Amniotic stem cell (primary cell): ENCODE measurements at places on chromosomes 1 and 21.

GRCh38 chr21:38957575-38958322 lies 152.0 kb downstream of the ETS2 start:
- no peak for DNase-seq

DNA sequence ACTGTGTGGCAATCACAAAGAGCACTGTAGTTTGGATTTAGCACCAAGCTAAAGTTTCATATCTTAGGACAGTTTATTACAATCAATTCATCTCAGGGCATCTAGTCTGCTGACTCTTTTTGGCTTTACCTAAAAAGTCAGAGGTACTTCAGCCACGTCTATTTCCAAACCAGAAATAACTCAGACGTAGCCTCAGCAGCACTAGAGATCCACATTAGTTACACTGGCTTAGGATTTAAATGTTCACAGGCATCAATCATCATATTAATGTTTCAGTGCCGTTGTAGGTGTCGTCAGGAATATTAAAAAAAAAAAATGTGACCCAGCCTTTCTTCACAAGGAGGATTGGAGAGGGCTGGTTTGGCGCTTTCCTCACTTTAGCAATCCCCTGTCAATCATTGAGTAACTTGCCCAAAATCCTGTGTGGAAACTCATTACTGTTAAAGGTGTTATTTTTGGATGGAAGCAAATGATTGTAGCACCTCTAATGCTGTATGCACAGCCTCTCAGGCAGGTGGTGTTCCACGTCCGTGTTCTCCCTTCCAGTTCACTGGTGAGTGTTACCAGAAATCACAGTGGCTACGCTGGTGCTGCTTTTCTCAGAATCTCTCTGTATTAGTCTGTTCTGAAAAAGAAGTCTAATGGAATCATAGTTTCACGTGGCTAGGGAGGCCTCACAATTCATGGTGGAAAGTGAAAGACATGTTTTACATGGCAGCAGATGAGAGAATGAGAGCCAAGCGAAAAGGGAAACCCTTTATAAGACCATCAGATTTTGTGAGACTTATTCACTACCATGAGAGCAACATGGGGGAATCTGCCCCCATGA lies 45.4 kb downstream of the NEK7 start:
- DNase-seq: no peak

DNA sequence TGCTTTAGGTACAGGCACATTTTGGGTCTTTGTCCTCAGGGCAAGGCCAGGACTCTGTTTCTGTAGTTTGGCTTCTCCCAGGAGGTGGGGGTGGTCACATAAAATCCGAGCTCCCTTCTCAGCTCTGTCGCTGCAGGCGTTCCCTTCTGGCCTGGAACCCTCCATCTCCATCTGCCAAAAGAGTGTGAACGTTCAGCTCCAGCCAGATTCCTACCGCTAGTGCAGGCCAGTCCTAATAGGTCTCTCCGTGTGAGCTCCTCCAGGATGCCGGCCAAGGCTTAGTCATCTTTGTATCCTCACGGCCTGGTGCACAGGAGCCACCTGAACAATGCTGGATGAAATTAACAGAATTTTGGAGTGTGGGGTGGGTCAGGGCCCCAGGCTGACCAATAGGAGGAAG lies 19.9 kb upstream of the KCNA10 start:
- no peak for DNase-seq

DNA sequence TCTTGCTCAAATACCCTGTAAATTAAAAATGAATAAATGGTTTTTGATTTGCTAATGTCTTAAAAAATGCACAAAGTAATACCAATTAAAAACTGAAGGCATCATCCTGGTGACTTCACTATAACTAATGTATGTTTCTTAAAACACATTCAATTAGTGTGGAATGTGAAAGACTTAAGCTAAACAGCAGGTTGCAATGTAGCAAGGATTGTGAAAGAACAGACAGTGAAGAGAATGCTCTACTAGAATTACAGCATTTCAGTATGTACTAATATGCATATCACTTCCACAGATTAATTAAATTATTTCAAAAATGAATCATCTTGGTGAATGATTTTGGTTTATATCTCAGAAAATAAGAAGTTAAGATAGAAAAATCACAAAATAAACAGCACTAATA lies 56.4 kb downstream of the LHX4 start:
- DNase-seq: no peak

GRCh38 chr1:78146205-78146771 lies 100.5 kb downstream of the GIPC2 start:
- no peak for DNase-seq

DNA sequence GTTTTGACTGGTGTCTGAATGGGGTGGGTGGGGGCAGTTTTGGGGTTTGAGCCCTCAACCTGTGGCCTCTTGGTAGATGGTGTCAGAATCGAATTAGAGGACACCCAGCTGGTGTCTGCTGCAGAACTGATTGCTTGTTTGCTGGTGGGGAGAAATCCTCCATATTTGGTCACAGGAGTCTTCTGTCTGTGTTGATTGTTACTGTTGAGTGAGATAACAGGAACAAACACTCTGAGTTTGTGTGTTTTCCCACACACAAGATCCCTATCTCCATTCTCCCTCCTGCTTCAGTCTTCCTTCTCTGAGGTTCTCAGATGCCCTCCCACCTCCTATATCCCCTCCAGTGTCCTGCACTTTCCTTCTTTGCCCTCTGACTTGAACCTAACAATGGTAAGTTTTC lies 19.1 kb upstream of the CGN start:
- DNase-seq: no peak

GRCh38 chr21:44653123-44653522 lies 1.3 kb downstream of the KRTAP12-4 start:
- DNase-seq: no peak

GRCh38 chr1:81470275-81470674 lies 330.5 kb upstream of the ADGRL2 start:
- DNase-seq: no peak

DNA sequence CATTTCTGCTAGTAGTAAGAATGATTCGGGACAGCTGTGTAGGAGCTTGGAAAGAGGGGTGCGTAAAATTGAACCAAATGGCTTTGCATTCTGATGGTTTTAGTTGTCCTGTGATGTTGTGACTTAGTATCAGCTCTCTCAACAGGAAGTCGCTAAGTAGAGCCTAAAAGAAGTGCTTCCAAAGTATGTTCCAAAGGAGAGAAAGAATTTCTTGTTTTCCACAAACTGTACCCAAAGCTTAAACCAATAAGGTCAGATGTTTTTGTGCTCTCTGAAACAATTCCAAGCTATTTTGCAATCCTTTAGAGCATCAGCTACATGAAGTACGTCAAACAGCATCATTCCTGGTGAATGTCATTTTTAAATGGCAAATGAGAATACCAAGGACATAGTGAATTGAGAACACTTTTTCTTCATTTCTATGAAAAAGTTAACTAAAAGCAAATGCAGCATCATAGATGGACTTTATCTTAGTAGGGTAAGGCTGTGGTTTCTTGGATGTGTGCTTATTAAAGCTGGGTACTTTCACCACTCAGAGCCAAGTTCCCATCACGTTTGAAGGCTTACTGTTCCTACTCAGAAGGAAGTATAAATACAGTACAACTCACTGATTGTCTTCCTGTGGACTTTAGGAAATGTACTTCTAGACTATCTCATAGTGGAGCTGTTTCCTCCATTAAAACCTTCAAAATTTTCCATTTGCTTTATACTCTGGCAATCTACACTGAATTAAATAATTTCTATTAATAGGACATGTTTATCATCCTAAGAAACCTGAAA lies 148.6 kb downstream of the C1orf21 start:
- no peak for DNase-seq

DNA sequence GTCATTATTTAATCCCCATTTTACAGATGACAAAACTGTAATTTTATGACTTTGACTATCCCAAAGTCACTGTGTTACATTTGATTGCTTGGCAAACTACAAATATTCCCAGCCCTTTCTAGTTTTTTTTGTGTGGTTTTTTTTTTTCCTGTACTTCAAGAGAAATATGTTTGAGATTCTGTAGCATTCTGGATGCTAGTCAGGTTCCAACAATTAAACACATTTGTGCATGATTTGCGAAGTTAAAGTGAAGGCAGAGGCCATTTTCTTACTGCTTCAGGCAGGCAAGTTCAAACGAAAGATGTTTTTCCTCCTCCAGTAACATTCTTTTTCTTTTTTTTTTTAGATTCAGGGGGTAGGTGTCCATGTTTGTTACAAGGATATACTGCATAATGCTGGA lies 107.9 kb upstream of the SERTAD4 start:
- DNase-seq: no peak

GRCh38 chr1:119159966-119160365 lies 19.5 kb upstream of the WARS2 start:
- DNase-seq: no peak

GRCh38 chr1:221783437-221783836 lies 41.5 kb upstream of the DUSP10 start:
- DNase-seq: no peak

DNA sequence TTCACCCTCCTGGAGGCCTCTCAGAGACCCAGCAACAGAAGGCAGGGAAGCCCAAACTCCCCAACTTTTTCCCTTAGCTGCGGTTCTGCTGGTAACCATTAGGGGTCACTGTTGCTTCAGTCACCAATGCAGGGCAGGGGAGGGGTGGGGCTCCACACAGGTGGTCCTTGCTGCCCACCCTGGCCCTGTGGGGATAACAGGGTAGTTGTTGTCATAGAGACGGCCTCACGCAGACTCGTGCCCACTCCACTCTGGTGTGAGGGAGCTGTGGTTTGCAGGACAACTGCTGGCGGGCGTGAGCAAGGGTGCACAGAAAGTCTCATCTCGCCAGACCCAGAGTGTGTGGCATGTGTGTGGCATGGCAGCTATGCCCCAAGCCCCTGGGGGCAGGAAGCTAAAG lies 19.9 kb downstream of the INSRR start:
- DNase-seq: no peak

DNA sequence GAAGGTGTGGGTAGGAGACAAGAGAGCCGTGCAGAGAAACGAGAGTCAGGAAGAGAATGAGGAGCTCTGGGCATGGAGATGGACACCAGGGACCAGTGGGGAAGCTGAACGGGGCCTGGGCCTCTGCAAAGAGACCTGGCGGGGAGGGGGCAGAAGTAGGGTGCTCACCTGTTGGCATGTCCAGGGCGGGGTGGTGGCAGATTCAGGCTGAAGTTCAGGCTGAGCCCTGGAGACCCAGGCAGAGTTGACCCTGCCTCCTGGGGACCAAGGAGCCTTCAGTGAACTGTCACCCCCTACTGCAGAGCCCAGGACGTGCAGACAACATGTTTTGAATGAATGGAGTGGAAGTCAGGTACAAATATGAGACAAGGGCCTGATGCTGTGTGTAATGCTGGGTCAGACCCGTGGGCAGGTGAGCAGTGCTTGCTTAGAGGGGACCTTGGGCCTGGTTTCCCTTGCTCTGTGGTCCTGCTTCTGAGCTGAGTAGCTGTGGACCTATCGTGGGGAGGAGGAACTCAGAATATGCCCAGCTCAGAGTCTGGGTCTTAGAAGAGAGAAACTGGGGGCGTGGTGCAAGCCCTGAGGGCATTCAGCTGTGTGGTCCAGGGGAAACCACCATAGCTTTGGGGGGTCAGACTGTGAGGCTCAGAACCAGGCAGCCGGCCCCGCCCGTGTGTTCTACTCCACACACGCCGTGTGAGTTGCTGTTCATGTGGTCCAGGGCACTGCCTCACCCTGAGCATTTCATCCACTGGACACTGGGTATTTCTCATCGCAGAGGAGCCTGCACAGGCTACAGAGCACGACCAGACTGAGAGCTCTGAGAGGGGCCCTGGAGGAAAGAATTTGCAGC lies 21.3 kb upstream of the UMODL1 start:
- no peak for DNase-seq

DNA sequence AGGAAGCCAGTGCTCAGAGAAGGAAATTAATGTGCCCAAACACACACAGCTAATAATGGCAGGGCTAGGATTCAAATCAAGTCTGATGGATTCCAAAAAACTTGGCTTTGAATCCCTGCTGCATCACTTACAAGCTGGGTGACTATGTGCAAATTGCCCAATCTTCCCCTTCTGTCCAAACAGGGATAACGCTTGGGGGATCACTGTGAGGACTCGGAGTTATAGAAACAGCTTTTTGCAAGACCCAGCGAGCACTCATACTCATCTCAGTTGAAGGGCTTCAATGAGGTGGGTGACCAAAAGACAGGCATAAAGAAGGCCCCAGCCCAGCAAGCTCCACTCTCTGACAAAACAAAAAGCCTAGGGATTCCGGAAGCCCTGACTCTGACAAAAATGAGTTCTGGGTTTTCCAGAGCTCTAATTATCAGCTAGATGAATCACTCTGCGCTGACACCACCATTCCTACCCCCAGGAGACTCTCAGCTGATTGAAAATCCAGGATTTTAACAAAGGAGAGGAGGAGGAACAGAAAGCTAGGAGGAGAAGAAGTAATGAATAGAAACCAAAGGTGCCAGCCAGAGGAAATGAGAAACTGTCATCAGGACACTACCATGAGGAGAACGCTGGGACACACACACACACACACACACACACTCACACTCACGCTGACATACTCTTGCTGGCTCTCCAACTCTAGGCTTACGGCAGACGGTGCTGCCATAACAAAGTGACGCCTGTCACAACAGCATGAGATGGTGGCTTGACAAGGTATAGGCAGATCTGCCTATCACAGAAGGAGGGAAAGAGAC lies 1.6 kb upstream of the STK40 start:
- peak; percentile 47 for DNase-seq

DNA sequence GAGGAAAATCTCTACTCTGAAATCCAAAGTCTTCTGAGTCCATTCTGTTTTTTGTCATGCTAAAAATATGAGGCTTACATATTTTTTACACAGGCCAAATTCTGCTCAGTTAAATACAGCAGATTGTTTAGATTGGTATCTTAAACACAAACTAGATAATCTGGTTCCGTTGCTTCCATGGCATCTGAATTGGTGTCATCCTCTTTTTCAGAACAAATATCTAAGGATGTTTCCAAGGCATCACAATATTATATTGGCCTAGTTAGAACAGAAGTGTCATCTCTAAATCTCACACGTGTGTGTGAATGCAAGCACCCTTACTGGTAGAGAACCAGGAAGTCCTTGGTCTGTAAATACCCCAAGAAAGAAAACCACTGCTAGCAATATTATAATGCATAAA lies 151.2 kb downstream of the NRIP1 start:
- DNase-seq: no peak

- no peak for DNase-seq
Measured at GRCh38 chr1:103191327-103191726, 83.0 kb upstream of the COL11A1 start.

GRCh38 chr1:108708691-108709660 lies 3.7 kb upstream of the FNDC7 start:
- no peak for DNase-seq

GRCh38 chr1:62978741-62979140 lies 194.8 kb downstream of the ATG4C start:
- DNase-seq: no peak

DNA sequence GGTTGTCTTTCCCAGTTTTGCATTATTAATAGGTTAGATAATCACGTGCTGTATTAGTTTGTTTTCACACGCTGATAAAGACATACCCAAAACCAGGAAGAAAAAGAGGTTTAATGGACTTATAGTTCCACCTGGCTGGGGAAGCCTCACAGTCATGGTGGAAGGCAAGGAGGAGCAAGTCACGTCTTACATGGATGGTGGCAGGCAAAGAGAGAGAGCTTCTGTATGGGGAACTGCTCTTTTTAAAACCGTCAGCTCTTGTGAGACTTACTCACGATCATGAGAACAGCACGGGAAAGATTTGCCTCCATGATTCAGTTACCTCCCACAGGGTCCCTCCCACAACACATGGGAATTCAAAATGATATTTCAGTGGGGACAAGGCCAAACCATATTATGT lies 2.3 kb upstream of the VCAM1 start:
- DNase-seq: no peak
